Natural killer cell (primary cell): ENCODE measurements at places on chromosomes 16 and 17.

- DNase-seq = no peak
These were observed 270.4 kb upstream of the ELAC2 start for GRCh38 chr17:13288248-13288647.

GRCh38 chr16:51556694-51557340, 405.7 kb upstream of the SALL1 start:
- no peak for DNase-seq

DNA sequence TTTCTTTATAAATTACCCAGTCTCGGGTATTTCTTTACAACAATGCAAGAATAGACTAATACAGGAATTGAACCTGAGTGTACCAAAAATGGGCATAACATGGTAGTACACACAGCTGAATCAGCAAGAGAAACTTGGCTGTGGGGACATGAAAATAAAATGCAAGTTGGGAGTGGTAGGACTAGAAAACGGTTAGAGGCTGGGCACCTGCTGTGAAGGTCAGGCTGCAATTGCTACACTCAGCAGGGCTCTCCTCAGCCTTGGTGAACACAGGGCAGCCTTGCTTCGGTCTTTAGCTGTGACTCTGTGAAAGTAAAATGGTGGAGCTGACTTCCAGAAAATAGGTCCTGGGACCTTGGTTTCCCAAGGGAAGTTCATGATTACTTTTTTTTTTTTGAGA, 45.6 kb downstream of the CNGB1 start:
- DNase-seq = no peak

DNA sequence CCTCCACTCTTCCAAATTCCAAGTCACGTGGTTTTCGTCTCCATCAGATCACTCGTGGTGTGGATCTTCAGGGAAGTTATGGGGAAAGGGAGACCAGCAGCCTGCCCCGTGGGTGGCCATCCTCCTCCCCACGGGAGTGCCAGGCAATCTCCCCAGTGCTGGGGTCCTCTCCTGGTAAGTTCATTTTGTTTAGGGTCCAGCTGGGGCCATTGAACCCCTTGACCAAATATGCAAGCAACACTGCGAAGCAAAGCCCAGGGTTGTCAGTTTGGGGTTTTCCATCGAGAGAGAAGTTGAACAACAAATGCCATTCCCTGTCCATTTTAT, 4.1 kb upstream of the LCMT1 start:
- DNase-seq = no peak

DNA sequence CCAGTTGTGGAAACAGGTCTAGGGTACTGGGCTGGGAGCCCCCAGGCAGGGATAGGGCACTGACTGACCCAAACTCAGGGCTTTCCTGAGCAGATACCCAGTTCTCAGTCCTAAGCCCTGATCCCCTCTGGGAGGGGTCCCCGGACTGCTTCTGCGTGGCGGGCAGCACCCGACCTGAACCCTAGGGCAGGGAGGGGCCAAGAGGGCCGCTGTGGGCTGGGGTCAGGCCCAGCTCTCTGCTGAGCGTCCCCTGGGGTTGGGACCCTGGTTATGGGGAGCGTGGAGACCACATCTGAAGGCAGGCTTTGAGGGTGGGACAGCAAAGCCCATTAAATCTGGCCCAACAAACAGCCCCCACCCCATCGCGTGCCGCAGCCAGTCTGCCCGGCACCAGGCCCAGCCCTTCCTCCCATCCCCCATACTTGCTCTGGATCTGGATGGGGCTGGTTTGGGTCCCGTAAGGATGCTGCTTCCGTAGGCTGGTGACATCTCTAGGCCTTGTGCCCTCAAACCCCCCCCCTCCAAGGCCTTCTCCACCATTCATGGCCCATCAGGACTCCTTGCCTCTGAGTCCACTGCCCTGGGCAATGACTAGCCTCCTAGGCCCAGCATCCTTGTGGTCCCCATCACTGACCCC, 691 bp upstream of the FAM83G start:
- DNase-seq = no peak

DNA sequence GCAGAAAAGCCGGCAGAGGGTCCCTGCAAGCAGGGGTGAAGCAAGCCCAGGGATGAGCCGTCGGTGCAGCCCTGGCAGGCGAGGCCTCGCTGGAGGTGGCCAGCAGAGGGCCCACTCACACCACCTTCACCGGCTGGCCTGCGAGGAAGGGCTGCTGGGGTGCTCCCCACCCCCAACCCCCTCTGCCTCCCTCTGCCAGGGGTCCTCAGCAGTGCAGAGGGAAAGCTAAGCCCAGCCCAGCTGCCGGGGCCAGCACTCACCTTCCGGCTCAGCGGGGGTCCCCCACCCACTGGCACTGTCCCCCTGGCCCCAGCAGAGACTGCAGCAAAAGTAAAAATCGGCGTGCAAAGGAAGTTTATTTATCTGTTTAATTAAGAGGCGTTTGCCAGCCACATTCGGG, 113.4 kb downstream of the ENGASE start:
- no peak for DNase-seq

DNA sequence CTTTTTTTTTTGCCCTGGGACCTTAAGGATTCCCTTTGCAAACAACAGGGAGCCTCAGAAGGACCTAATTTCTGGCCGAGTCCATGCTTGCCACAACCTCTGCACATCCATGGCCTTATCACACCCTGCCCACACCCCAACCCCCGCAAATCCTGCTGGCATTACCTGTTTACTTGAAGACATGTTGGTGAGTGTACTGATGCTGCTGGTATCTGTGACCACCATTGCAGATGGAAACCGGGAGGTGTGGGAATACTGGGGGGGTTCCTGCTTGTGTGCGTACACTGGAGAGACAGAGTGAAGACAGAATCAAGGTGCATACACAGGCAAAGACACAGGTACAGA, 46.0 kb downstream of the HNF1B start:
- DNase-seq = no peak

DNA sequence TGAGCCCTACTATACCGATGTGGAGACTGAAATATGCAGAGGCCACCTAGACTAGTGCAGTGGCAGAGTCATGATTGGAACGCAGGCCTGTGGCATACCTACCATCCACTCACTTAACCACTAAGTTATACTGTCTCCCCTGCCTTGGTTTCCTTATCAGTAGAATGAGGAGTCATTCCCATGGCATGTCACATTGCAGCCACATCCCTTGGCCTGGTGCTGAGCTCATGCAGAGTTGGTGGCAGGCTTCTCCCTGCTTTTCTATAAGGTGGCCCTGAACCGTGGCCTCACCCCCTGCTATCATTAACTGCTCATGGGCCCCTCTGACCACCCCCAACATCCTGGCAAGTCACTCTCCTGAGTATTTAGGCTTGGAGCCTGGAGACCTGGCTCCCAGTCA, 212.5 kb downstream of the KATNIP start:
- no peak for DNase-seq

DNA sequence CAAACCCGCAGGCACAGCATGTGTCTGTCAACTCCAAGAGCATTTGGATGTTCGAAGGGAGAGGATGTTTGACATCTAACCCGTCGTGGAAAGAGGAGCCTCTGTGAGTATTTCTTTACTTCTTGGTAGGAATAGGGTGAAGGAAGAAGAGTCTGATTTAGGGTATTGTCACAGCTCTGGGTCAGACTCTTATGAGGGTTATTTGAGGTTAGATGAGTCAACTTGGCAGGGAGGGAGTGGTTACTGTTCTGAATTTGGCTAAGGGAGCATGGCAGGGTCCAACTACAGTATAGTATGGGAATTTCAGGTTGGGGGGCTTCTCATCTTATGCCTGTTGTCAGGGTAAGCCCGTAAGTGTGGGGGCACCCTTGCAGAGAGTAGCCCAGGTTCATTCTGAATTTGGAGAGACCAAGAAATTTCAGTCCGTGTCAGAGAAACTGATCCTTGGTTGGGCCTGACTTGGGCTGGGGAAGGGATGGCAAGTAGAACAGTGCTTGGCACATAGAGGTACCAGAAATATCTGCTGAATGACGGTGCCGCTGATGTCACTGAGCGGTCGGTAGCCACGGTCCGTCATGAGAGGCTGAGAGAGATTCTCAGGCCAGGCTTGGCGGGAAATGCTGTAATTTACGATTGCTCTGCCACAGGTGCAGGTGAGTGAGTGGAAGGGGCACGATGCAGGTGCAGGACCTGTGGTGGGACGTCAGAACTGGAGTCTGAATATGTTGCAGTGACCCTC, 43.2 kb downstream of the MYH3 start:
- DNase-seq = no peak

GRCh38 chr17:10754109-10754508, 24.3 kb upstream of the TMEM220 start:
- DNase-seq = no peak

- no peak for DNase-seq
These were observed 6.5 kb downstream of the C16orf90 start for GRCh38 chr16:3488801-3489200.

- peak; percentile 69 for DNase-seq
These were observed 516 bp downstream of the SLC16A6 start for GRCh38 chr17:68290268-68290954.

DNA sequence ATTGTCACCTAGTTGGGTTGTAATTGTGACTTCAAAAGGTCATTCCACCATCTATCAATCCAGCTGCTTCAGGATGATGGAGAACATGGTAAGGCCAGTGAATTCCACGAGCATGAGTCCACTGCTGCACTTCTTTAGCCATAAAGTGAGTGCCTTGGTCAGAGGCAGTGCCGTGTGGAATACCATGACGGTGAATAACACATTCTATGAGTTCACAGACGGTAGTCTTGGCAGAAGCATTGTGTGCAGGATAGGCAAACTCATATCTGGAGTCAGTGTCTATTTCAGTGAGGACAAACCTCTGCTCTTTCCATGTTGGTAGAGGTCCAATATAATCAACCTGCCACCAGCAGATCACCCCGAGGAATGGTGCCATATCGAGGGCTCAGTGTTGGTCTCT, 650.9 kb downstream of the KCNJ2 start:
- DNase-seq = no peak

DNA sequence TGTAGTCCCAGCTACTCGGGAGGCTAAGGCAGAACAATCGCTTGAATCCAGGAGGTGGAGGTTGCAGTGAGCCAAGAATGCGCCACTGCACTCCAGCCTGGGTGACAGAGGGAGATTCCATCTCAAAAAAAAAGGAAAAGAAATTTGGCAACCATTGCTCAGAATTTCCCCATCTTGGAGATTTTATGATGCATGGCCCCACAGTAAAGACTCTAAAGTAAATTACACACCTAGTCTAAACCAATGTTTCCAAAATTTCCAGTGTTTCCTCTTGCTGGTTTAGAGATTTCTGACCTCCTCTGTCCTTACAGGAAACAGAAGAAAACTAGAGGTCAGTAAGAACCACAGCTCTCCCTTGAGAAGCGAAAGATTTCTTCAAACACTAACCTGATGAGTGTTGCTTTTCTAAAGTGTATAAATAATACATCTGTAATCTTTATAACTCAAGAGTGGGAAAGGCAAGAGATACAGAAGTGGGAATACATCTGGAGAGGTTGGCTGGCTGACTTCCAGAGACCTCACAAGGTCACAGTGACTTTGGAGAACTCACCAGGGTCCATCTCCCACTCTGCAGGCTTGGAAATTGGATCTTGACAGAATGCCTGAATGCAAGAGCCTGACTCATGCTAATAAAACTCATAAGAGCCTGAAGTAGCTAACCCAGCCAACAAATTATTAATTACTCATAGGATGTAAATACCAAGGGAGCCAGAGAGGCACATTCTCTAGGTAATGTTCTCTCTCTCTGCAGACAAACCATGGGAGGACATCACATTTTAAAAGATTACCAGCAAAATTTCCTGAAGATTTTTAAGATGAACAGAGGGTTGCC, 8.8 kb downstream of the ADAT1 start:
- no peak for DNase-seq

GRCh38 chr16:47388705-47389104, 72.2 kb downstream of the ITFG1 start:
- no peak for DNase-seq

- no peak for DNase-seq
These were observed 3.2 kb downstream of the THRA start for GRCh38 chr17:40065769-40066510.

GRCh38 chr16:84785843-84786581, 33.8 kb upstream of the CRISPLD2 start:
- no peak for DNase-seq

- no peak for DNase-seq
These were observed 1.7 kb downstream of the PERCC1 start for GRCh38 chr16:1432388-1433262.

GRCh38 chr17:77569846-77570564, 388.5 kb upstream of the TNRC6C start:
- DNase-seq = no peak

GRCh38 chr16:85835227-85835751, 35.8 kb downstream of the COX4I1 start:
- no peak for DNase-seq

DNA sequence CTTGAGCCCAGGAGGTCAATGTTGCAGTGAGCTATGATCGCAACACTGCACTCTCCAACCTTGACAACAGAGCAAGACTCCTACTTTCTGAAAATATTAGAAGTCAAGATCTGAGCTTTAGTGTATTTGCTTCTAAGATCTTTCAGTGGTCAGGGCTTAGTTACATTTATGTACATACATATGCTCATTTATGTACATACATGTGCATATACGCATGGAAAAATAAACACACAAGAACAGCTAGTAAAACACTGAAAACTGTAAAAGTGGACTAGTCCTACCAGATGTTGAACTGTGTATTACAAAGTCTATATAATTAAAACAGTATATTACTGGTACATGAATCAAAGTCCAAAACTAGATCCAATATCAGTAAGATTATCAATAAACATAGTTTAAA, 28.3 kb downstream of the PTRH2 start:
- no peak for DNase-seq

DNA sequence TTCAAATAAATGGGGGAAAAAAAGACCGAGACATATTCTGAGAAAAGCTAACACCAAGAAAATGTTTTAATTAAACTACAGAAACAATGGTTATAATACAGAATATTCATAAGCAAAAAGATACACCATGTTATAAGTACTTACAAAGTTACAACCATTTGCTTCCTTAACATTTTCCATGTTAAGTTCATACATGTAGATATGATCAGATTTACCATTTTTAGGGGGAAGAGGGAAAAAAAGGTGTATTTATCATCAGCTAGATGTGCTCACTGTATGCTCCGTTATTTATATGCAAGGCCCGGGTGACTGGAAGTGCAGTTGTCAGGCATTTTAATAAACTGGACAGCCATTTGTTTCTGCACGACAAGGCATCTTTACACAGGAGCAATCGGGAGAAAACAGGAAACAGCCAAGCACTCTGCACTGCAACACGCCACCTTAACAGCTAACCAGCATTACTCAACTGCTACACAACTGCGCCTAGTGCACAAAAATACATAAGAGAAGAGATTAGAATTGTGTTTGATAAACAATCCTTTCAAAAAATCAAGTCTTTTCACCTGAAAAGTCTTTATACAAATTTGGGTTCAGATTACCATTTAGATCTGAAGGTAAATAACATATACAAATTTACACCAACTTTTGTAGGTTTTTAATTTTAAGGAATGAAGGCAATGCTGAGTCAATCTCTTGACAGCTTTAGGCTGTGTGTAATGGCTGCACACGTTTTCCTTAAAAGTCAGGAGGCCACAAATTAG, 2.9 kb downstream of the SRSF2 start:
- DNase-seq = peak; percentile 48
